ENCODE measurements at places on chromosomes 1 and 21.
A peak's percentile ranks its signal among the peaks of the same experiment; 100 is the strongest.

GRCh38 chr1:160710517-160711252, 937 bp downstream of the CD48 start:
- H3K36me3 ChIP-seq = no peaks in the 10 kb centered on the region
- no peak for DNase-seq
- H3K4me3 ChIP-seq = peak overlapping the region; percentile 36
- H3K27me3 ChIP-seq = no peaks in the 10 kb centered on the region
- H3K4me1 ChIP-seq = peaks cover 8% of the 10 kb centered on the region

- H3K4me3 ChIP-seq = no peak overlapping the region
- peak overlapping the region; percentile 100 for H3K27ac ChIP-seq
- no peaks in the 10 kb centered on the region for H3K36me3 ChIP-seq
- peaks cover 12% of the 10 kb centered on the region for H3K4me1 ChIP-seq
These were observed 1.6 kb upstream of the LAMC1 start for GRCh38 chr1:183021405-183022201.

DNA sequence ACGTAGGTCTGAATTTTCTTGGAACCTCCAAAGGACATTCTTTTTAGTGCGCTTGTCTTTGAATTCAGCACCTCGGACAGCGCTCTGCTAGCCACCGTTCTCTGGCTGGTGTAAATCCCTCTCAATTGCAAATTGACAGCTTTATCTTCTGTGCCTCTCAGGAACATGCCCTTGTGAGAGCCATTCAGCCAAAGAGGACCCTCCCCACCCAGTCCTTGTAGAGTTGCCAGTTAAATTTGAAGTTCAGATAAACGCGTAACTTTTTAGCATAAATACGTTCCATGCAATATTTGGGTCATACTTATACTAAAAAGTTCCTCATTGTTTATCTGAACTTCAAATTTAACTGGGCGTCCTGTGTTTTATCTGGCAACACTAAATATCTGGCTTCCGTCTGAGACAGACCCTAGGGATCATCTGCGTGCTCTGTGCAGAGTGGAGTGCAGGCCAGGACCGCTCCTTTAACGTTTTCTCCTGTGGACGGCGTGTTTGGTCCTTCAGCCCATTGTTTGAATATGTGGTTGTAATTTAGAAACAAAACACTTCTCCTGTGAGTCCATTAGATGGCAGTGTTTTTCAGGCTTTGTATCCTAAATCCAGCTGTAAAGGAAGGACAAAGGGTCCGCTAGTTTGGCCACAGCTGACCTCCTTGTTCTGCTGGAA, 7.0 kb downstream of the KCNAB2 start:
- no peaks in the 10 kb centered on the region for H3K4me1 ChIP-seq
- DNase-seq = peak; percentile 48
- no peak overlapping the region for H3K27ac ChIP-seq

- DNase-seq = peak; percentile 38
- H3K4me3 ChIP-seq = no peak overlapping the region
- peak overlapping the region; percentile 77 for H3K27ac ChIP-seq
- no peaks in the 10 kb centered on the region for H3K27me3 ChIP-seq
- H3K4me1 ChIP-seq = peaks cover 36% of the 10 kb centered on the region
These were observed 980 bp upstream of the AHCYL1 start for GRCh38 chr1:109983380-109984189.

All from tibial nerve (tissue), 4 donors.